ENCODE measurements at places on chromosomes 16 and 17.
A peak's percentile ranks its signal among the peaks of the same experiment; 100 is the strongest.

- no peak for DNase-seq
Measured at GRCh38 chr17:57033296-57033695, 51.8 kb upstream of the AKAP1 start.

DNA sequence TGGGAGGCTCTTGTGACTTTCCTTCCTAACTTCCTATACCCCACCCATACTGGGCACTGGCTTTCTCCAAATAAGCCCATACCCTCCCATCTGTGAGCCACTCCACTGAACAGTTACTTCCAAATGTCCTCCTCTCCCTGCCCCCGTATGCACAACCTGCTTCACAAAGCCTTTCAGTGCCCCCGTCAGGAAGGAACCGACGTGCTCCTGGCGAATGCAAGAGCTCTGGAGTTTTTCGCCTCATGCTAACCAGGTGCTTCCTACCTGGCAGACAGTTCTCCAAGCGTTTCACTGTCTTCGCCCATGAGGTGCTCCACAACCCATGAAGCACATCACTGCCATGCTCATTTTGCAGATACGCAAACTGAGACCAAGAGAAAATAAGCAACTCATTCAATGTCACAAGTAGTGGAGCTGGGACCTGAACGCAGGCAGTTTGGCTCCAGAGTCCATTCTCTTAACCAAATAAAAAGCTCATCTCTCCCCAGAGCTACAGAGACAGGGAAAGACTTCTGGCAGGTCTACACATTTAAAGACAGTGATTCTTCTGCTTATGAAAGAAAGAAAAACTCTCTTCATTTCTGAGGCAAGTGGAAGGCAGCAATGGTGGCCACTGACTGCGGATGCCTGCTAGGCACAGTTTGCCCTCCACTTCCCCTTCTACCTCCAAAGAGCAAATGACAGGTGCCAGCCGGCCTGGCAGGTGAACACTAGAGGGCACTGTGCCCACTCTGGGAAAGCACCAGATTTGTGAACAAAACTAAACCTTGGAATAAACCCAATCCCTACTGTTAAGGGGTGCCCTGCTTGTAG is 23.8 kb downstream of the SPHK1 start:
- peak; percentile 87 for DNase-seq

DNA sequence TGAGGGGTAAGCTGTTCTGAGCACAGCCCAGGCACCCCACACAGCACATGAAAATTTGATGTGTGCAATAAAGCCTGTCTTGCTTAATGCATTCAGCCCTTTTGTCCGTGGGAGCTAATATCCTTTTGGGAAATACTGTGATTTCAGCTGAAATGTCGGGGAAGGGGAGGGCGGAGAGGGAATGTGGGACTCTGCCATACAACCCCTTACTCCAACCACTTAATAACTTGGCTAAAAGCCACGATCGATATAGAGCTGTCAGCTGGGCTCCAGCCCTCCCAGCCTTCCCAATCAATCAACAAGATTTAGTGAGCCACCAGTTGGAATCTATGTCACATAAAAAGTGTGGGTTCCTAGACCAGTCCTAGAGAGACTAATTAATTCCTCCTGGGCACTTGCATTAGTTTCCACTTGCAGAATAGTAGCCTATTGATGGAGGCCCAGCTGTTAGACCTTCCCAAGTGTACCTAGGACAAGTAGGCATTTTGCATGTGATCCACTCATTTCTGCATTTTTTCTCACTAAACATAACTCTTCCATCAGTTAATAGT is 82.7 kb upstream of the PIRT start:
- DNase-seq = no peak

DNA sequence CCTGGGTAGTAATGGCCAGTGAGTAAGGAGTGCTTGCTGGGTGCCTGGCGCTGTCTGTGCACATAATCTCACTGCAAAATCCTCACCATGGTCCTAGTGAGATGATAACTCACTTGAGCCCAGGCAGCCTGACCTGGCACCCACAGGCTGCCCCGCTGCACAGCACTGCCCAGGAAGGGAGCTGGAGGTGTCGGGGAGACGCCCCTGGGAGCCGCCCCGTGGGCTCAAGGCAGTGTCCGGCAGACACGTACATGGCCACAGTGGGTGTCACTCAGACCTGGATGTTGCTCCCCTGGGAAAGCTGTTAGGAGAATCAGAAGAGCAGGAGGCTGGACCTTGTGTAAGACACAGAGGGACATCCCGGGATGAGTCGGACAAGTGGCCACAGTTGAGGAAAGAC is 44.2 kb downstream of the BEAN1 start:
- no peak for DNase-seq

GRCh38 chr17:80055597-80055996 is 19.2 kb downstream of the CCDC40 start:
- no peak for DNase-seq

DNA sequence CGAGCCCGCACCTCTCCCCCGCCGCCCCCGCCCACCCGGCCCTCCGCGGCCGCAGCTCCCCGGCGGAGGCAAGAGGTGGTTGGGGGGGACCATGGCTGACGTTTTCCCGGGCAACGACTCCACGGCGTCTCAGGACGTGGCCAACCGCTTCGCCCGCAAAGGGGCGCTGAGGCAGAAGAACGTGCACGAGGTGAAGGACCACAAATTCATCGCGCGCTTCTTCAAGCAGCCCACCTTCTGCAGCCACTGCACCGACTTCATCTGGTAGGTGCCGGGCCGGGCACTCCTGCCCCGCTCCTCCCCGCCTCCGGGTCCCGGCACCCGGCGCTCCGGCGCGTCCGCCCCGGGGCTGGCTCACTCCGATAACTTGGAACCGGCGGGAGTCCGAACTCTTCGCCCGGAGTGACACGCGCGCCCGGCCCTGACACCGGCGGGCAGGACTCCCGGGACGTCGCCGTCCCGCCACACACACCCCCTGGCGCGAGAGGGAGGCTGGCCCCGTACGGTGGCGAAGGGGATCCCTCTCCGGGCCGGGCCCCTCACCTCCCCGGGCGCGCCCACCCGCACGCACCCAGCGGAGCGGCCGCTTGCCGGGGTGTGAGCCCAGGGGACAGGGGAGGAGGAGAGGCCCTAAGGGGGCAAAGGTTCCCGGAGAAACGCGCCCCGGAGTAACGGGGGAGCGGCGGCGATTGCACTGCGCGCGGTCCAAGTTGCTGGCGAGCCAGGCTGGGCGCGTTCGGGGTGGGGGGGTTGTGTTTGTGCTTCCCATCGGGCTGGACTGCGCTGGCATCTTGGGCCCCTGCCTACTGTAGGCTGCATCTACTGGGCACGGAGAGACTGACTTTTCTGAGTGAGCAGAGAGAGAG is 581 bp downstream of the PRKCA start:
- peak; percentile 39 for DNase-seq

- peak; percentile 53 for DNase-seq
Measured at GRCh38 chr17:77375917-77376651, 235.3 kb downstream of the SEC14L1 start.

GRCh38 chr16:15487336-15488284 is 53.2 kb downstream of the BMERB1 start:
- DNase-seq = no peak

Data from hematopoietic multipotent progenitor cell treated with erythropoietin and hydrocortisone succinate and interleukin-3 and kit ligand, for 6 days (in vitro differentiated cells).